Gastrocnemius medialis (tissue), 4 donors: ENCODE measurements at places on chromosomes 5 and 9.

- H3K4me1 ChIP-seq: no peaks in the 10 kb centered on the region
- H3K27me3 ChIP-seq: no peaks in the 10 kb centered on the region
- DNase-seq: no peak
- H3K36me3 ChIP-seq: no peaks in the 10 kb centered on the region
- H3K4me3 ChIP-seq: no peak overlapping the region
- H3K27ac ChIP-seq: no peak overlapping the region
These were observed 17.6 kb downstream of the FAM169A start for GRCh38 chr5:74848553-74849025.

DNA sequence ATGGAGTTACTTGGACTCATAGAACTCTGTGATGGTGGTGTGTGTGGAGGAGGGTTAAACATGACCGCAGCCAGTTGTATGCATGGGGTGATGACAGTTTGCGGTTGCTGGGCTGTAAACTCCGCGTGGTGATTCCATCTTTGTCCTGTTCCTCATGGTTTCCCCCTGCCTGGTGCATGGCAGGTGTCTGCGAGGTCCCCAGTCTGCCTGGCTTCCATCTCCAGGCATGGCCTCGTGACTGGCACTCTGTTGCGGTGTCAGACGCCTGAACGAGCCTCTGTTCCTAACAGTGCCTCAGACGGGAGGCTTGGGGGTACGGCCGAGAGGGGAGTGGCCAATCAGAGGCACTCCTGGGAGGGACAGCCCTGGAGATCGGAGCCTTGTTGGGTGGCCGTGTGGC, 33.9 kb upstream of the SH3PXD2B start:
- no peak overlapping the region for H3K4me3 ChIP-seq
- no peaks in the 10 kb centered on the region for H3K36me3 ChIP-seq
- no peaks in the 10 kb centered on the region for H3K4me1 ChIP-seq
- H3K27ac ChIP-seq: no peak overlapping the region

DNA sequence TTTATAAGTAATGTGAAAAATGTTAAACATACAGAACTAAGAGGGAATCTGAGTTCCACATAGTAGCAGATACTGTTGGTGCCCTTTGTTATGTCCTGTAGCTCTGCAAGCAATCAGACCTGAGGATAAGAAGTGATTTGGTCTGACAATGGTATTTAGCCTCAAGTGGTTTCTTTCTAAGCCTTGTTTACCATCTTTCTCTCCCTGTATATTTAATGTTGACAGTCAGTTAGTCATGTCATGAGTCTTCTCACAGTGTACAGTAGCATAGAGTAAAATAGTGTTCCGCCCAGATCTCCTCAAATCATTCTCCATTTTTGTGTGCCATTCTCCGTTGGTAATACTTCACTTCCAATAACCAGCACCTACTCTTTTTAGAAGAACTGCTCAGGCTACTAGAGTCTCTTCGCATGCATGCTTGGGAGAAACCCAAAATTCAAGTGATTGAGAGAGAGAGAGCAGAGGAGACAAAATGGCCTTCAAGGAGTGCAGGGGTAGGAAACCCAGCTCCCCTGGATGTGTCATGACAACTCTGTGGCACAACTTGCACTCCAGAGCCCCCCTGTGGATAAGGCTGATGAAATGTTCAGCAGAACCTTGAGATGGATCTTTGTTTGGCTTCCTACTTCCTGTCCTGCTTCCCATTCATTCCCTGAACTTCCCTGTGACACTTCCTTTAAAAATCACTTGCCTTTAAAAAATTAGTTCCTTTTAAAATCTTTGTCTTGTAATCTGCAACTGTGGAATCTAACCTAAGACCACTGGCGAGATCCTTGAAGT, 129.2 kb upstream of the FST start:
- no peaks in the 10 kb centered on the region for H3K27me3 ChIP-seq
- no peak overlapping the region for H3K4me3 ChIP-seq
- no peak for DNase-seq
- H3K4me1 ChIP-seq: no peaks in the 10 kb centered on the region
- H3K27ac ChIP-seq: no peak overlapping the region
- no peaks in the 10 kb centered on the region for H3K36me3 ChIP-seq

DNA sequence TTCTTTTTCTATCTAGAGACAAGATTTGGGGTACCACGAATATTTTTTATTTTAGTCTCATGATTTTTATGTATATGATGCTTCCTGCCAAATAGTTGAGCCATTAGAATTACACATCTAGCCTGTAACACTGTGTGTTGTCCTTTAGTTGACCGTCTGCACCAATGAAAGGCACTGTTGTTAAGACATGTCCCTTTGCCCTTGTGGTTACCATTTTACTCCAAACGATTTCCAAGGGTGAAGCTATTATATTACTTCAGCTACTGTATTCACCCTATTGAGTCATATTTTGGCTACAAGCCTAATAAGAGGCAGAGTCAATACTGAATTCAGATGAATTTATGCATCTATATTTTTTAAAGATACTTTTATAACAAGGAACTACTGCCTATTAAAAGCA, 207.6 kb downstream of the CETN3 start:
- no peaks in the 10 kb centered on the region for H3K4me1 ChIP-seq
- H3K4me3 ChIP-seq: no peak overlapping the region
- no peaks in the 10 kb centered on the region for H3K36me3 ChIP-seq
- H3K27ac ChIP-seq: no peak overlapping the region

DNA sequence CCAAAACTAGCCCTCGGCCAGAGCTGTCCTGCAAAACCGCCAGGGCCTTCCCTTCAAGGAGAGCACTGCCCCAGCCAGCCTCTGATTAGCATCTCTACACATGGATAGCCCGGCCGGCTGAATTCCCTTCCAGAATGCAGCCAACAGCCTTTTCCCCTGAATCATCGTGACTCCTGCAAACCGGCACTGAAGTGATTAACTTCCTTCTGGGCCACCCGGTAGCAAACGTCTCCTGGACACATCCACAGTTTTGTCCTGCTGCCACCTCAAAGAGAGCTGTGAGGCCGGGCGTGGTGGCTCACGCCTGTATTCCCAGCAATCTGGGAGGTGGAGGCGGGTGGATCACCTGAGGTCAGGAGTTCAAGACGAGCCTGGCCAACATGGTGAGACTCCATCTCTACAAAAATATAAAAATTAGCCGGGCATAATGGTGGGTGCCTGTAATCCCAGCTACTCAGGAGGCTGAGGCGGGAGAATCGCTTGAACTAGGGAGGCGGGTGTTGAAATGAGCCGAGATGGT, 21.1 kb upstream of the EEIG1 start:
- no peak overlapping the region for H3K27ac ChIP-seq
- no peaks in the 10 kb centered on the region for H3K4me1 ChIP-seq
- H3K36me3 ChIP-seq: no peaks in the 10 kb centered on the region
- no peaks in the 10 kb centered on the region for H3K27me3 ChIP-seq
- DNase-seq: no peak

GRCh38 chr9:1267581-1267980, 217.4 kb downstream of the DMRT2 start:
- DNase-seq: no peak
- no peaks in the 10 kb centered on the region for H3K36me3 ChIP-seq
- no peak overlapping the region for H3K4me3 ChIP-seq
- H3K27me3 ChIP-seq: no peaks in the 10 kb centered on the region
- no peaks in the 10 kb centered on the region for H3K4me1 ChIP-seq
- H3K27ac ChIP-seq: no peak overlapping the region

DNA sequence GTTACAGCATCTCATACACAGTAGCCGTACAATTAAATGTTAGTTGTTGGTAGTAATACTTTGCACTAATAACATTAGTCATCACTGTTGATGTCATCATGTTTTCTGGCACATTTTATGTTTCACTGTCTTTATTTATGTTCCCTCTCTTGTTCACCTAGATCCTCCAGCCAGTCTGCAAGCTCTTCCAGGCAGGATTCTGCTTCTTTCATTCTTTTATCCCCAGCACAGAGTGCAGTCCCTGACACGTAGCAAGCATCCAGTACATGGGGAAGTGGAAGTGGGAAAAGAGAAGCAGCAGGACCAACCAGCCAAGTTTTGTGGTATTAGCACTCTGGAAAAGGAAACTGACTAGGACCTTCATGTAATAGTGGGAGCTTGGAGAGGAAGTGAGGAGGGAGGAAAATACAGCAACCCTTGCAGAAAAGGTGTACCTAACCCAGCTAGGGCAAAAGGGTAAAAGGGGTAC, 89.7 kb upstream of the SLC44A1 start:
- H3K27me3 ChIP-seq: no peaks in the 10 kb centered on the region
- no peaks in the 10 kb centered on the region for H3K36me3 ChIP-seq
- peaks cover 5% of the 10 kb centered on the region for H3K4me1 ChIP-seq
- DNase-seq: no peak
- no peak overlapping the region for H3K27ac ChIP-seq
